ENCODE measurements at places on chromosomes 5 and 9.

GRCh38 chr5:120817044-120817985 lies 353.2 kb downstream of the PRR16 start:
- peak; percentile 18 for DNase-seq

DNA sequence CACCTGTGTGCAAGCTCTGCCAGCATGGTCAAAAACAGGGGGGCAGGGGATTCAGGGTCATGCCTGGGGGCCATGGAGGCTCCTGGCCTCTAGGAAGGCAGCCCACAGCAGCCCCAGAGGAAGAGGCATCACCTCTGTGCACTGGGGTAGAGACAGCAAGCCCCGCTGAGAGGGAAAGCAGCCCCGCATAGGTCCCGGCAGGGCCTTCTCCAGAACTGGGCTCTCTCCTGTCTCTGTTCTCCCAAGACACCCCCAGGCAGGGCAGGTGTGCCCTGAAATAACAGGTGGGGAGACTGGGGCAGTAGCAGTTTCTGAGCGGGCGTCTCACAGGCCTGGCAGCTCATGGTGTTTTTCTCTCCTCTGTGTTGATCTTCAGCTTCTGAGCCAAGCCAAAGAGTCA lies 279.1 kb downstream of the HSPA4 start:
- no peak for DNase-seq

- DNase-seq, result no peak
Observed at GRCh38 chr5:149426931-149427330, 47.8 kb upstream of the IL17B start.

DNA sequence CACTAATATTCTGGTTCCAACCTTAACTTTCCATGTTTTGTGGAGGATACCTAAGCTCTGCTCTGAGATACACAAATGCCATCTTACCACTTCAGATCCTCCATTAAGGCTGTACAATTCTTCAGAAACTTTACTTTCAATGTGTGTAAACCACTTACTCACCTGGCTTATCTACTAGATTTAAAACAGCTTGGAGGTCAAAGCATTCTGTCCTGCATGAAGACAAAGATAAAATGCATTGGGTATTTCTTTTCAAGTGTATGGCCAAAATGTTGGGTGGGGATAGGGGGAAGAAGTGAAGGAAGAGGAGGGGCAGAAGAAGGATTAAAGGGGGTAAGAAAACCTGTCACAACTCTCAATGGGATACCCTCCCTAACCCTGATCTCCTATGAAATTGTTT lies 939 bp downstream of the GOLGA1 start:
- peak; percentile 11 for DNase-seq

GRCh38 chr5:167503926-167504720 lies 787.3 kb upstream of the WWC1 start:
- no peak for DNase-seq

- DNase-seq, result no peak
Observed at GRCh38 chr5:175246242-175246888, 197.6 kb downstream of the DRD1 start.

GRCh38 chr5:115751176-115751575 lies 65.3 kb downstream of the CDO1 start:
- peak; percentile 18 for DNase-seq

- no peak for DNase-seq
Observed at GRCh38 chr5:94345257-94345656, 273.1 kb downstream of the KIAA0825 start.

- no peak for DNase-seq
Observed at GRCh38 chr9:117278471-117279035, 136.3 kb downstream of the ASTN2 start.

DNA sequence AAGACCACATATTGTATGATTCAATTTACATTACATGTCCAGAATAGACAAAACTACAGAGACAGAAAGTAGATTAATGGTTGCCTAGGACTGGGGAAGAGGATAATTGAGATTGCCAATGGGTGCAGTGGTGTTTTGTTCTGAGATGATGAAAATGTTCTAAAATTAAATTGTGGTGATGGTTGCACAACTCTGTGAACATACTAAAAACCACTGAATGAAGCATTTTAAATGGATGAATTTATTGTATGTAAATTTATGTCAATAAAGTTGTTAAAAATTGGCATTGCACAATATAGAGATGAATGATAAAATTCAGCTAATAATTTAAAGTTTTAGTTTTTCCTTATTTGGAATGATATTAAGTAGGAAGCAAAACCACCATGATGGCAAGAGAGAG lies 109.5 kb upstream of the NR4A3 start:
- DNase-seq, result no peak

DNA sequence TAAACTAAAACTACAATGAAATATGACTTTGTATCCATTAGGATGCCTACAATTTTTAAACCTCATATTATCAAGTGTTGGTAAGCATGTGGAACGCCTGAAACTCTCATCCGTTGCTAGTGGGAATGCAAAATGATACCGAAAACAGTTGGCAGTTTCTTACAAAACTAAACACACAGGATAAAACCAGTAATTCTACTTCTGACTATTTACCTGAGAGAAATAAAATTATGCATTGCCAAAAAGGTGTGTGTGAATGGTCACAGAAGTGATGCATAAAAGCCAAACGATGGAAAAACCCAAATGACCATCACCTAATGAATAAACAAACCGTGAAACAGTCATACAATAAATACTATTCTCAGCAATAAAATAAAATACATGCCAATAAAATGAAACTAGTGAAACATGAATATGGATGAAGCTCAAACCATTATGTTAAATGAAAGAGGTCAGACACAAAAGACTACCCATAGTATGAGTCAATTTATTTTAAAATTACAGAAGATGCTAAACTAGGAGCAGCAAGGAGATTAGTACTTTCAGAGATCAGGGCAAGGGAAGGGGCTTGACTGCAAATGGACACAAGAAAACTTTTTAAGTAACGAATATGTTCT lies 13.4 kb downstream of the AUH start:
- no peak for DNase-seq

DNA sequence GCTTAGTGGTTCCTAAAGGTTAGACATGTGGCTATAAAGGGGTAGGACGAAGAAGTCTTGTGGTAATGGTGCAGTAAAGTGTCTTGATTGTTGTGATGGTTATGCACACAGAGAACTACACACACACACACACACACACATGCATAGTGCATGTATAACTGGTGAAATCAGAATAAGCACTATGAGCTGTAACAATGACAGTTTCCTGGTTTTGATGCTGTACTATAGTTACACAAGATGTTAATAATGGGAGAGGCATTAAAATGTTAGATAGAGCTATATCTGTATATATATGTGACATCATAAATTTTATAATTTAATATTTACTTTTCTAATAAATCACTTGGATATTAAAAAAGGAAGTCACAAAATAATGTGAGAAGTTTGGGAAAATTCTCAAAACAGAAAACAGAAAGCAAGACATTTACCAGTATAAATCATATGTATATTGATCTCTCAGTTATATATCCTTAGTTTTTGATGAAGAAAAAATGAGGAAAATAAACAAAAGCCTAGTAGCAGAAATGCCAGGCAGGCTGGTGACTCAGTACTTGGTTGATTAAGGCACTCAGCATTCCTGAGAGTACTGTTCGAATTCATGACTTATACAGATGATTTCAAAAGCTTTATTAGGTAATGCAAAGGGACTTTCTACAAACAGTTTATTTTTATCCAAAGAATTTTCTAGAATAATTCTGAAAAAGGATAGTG lies 350.5 kb upstream of the DAB2 start:
- no peak for DNase-seq

GRCh38 chr9:98107926-98108325 lies 11.1 kb downstream of the TRIM14 start:
- no peak for DNase-seq

DNA sequence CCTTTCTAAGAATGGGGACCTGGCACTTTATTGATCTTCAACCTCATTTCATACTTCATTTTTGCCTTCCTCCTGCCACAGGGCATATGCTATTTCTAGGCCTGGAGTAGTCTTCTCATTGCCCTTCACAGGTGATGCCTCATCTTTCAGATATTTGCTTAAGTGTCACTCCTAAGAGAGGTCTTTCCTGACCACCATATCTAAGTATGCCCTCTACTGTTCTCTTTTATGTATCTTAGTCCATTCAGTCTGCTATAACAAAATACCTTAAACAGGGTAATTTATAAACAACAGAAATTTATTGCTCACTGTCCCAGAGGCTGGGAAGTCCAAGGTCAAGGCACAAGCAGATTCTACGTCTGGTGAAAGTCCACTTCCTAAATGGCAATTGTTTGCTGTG lies 99.1 kb downstream of the ADAMTS6 start:
- no peak for DNase-seq

- DNase-seq, result no peak
Observed at GRCh38 chr5:122779451-122779850, 4.6 kb downstream of the SNX2 start.

- no peak for DNase-seq
Observed at GRCh38 chr9:106869458-106869857, 6.5 kb downstream of the ZNF462 start.

GRCh38 chr9:85516976-85517637 lies 224.6 kb downstream of the AGTPBP1 start:
- DNase-seq, result no peak

DNA sequence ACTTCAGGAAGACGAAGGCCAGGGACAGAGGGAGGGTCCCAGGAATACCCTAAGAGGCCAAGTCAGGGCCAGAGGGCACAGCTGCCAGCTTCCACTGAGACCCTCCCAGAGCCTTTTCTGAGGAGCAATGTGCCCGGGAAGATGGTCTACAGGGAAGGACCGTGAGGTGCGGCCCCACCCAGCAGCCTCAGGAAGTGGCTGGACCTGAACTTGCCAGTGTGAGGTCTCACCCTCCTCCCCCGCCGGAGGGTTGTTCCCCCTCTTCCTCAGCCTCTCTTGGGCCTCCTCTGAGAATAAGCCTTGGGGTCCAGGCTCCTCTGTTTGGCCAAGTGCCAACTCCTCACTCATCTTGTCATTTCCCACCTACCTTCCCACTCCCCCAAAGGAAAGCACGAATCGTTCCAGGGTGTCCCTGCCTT lies 13.4 kb upstream of the SLC25A51 start:
- no peak for DNase-seq
